Ovary (tissue), 10 donors: ENCODE measurements at places on chromosomes 1 and 21. TPM values are rescaled to one million over a fixed set of nuclear protein-coding genes. Genes with fewer than 3 reads are reported as not detected.

- H3K36me3 ChIP-seq: no peaks in the 10 kb centered on the region
- no peaks in the 10 kb centered on the region for H3K4me1 ChIP-seq
- H3K27ac ChIP-seq: no peak overlapping the region
- no peak overlapping the region for H3K4me3 ChIP-seq
These were observed 55.4 kb upstream of the GREM2 start for GRCh38 chr1:240667351-240667750.

GRCh38 chr1:23221107-23221506, 3.8 kb upstream of the HTR1D start:
- no peak overlapping the region for H3K4me3 ChIP-seq
- H3K27me3 ChIP-seq: peaks cover 9% of the 10 kb centered on the region
- no peaks in the 10 kb centered on the region for H3K4me1 ChIP-seq
- DNase-seq: no peak

DNA sequence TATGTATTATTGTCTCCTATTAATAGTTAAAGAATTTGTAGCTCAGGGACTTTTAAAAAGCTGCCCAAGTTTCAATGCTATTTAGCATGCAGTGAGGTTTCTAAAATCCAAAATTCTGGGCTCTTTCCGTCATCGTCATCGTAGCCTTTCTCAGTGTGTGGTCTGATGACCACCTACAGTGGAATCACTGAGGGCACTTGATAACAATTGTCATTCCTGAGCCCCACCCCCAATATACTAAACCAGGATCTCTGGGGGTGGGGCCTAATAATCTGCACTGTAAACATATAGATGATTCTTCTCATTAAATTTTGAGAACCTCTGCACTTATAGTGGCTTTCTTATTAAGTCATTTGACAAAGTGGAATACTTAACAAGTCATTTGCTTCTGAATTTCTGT, 674.8 kb downstream of the PLPP3 start:
- H3K27ac ChIP-seq: no peak overlapping the region
- H3K27me3 ChIP-seq: no peaks in the 10 kb centered on the region
- DNase-seq: no peak
- no peaks in the 10 kb centered on the region for H3K36me3 ChIP-seq
- H3K4me1 ChIP-seq: no peaks in the 10 kb centered on the region
- no peak overlapping the region for H3K4me3 ChIP-seq

DNA sequence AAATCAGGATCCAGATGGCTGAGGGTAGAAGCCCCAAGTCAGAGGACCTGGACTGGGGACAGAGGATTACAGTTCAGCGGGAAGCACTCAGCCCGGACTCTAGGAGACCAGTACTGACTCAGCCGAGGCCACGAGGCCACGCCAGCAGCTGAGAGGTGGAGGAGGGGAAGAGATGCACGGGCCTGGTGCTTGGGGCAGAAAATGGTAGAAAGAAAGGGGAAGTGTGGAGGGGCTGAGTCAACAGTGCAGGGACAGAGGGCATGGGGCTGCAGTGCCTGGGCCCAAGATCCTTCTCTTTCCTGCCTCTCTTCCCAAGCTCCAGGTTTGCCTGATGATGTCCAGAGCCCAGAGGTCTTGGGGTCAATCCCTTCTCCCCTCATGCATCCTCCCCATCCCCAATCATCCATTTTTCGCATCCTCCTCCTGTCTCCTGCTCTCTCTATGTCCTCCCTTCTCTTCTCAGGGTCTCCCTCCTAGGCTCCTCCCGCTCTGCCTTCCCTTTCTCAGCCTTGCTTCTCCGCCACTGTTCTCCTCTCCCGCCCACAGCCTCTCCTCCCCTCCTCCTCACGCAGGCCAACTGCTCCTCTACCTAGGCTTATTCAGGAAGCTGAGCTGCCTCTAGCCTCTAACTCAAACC, 7.7 kb downstream of the ARHGEF2 start:
- DNase-seq: peak; percentile 52
- H3K36me3 ChIP-seq: no peaks in the 10 kb centered on the region
- no peaks in the 10 kb centered on the region for H3K27me3 ChIP-seq
- no peak overlapping the region for H3K4me3 ChIP-seq

GRCh38 chr1:15336866-15337265, 72.8 kb upstream of the EFHD2 start:
- no peak for DNase-seq
- no peaks in the 10 kb centered on the region for H3K4me1 ChIP-seq
- no peak overlapping the region for H3K27ac ChIP-seq
- no peaks in the 10 kb centered on the region for H3K36me3 ChIP-seq

- H3K27ac ChIP-seq: no peak overlapping the region
- peaks cover 5% of the 10 kb centered on the region for H3K4me1 ChIP-seq
- no peaks in the 10 kb centered on the region for H3K27me3 ChIP-seq
- H3K36me3 ChIP-seq: no peaks in the 10 kb centered on the region
These were observed 67.2 kb downstream of the SCCPDH start for GRCh38 chr1:246791303-246791918.

GRCh38 chr1:212977781-212978645, 27.7 kb downstream of the VASH2 start:
- DNase-seq: no peak
- no peaks in the 10 kb centered on the region for H3K36me3 ChIP-seq
- no peak overlapping the region for H3K4me3 ChIP-seq

Gene SPATC1L
- total RNA-seq: 7.2 TPM

Gene AADACL3
- not detected for total RNA-seq

Gene LCE2C
- not detected for total RNA-seq

Gene CHIA
- total RNA-seq: not detected

Gene HAPLN2
- 0.80 TPM for total RNA-seq
